Fibroblast of lung (primary cell): ENCODE measurements at places on chromosomes 4 and X. TPM values are rescaled to one million over a fixed set of nuclear protein-coding genes. Genes with fewer than 3 reads are reported as not detected.

The PCDH11X gene
- 0.17 TPM in 1 of 2 replicates, not detected in the other for total RNA-seq

The RBM47 gene
- total RNA-seq = 1.8 and 2.3 TPM in 2 replicates

The DCTD gene
- 70.4 and 88.8 TPM in 2 replicates for total RNA-seq

The GAGE12G gene
- not detected in 2 replicates for total RNA-seq

The SLC34A2 gene
- total RNA-seq = not detected in 2 replicates

The NAA11 gene
- not detected in 2 replicates for total RNA-seq

The MBTPS2 gene
- total RNA-seq = 7.4 and 13.0 TPM in 2 replicates
